ENCODE measurements at places on chromosomes 6 and 20.

- H3K27me3 ChIP-seq: no peaks in the 10 kb centered on the region
- H3K36me3 ChIP-seq: no peaks in the 10 kb centered on the region
- no peak for DNase-seq
Measured at GRCh38 chr20:40948465-40949267, 80.0 kb upstream of the TOP1 start.

DNA sequence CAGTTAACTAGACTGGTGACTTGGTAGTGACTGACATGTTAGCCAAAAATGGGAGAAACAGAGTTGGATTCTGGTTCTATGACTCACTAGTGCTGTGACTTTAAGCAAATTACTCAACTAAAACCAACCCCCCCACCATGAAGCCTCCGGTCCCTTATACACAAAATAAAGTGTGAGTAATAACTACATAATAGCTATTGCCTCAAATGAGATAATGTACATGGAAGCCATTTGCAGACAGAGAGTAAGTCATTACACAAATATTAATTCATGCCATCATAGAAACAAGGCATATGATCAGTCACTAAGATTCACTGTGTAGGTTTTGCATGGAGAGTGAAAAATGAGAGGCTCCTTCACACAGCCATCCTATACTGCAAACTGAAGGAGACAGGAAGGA lies 111.9 kb downstream of the HIVEP2 start:
- H3K27me3 ChIP-seq: no peaks in the 10 kb centered on the region
- H3K4me3 ChIP-seq: no peak overlapping the region
- 0 out of 2 replicates have a peak, but pooled peaks cover 7% of the 10 kb centered on the region for H3K36me3 ChIP-seq
- H3K27ac ChIP-seq: no peak overlapping the region
- no peak for DNase-seq
- no peaks in the 10 kb centered on the region for H3K4me1 ChIP-seq

DNA sequence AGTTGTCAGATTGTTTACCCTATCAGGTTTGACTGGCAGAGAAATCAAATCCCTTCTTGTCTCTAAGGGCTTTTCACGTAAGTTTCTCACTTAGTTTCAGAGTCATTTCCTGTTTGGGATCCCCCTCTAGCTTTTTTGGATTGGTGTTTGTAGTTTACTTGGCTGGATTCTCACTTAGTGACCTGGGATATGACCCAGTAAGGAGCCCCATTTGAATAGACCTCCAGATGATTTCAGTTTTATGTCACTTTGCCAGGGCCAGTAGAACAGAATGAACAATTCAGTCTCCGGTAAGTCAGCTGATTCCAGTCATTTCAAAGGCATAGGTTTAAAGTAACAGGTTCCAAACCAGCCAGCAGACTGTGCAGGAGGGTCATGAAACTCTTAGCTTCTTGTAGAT lies 8.2 kb downstream of the FAM135A start:
- H3K27me3 ChIP-seq: no peaks in the 10 kb centered on the region
- DNase-seq: no peak
- no peaks in the 10 kb centered on the region for H3K36me3 ChIP-seq
- H3K4me3 ChIP-seq: no peak overlapping the region
- H3K27ac ChIP-seq: no peak overlapping the region
- no peaks in the 10 kb centered on the region for H3K4me1 ChIP-seq

- no peaks in the 10 kb centered on the region for H3K27me3 ChIP-seq
- H3K4me1 ChIP-seq: no peaks in the 10 kb centered on the region
- no peak overlapping the region for H3K4me3 ChIP-seq
- H3K27ac ChIP-seq: no peak overlapping the region
Measured at GRCh38 chr6:4316867-4317400, 181.6 kb upstream of the ECI2 start.

DNA sequence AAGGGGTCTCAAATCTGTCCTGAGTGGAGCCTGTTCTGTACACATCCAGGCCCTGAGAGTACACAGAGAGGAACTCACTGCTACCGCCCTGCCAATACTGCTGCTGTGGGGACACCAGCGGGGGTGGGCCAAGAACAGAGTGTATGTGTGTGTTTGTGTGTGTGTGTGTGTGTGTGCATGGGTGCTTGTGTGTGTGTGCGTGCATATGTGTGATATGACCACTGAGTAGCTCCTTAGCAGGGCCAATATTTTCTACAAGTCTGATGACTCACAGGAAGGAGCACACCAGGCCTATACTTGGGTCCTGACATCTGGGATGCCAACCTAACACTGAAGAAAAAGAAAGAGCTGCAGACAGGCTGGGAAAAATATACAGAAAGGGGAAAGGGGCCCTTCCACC lies 1.4 kb downstream of the RAET1E start:
- no peaks in the 10 kb centered on the region for H3K27me3 ChIP-seq
- 0 out of 2 replicates have a peak, but pooled peaks cover 5% of the 10 kb centered on the region for H3K4me1 ChIP-seq
- DNase-seq: no peak
- H3K4me3 ChIP-seq: no peak overlapping the region
- H3K36me3 ChIP-seq: no peaks in the 10 kb centered on the region

- H3K4me3 ChIP-seq: no peak overlapping the region
- H3K4me1 ChIP-seq: no peaks in the 10 kb centered on the region
- DNase-seq: no peak
Measured at GRCh38 chr6:16419636-16420336, 181.4 kb downstream of the GMPR start.

- no peaks in the 10 kb centered on the region for H3K36me3 ChIP-seq
- H3K27ac ChIP-seq: no peak overlapping the region
- H3K4me1 ChIP-seq: no peaks in the 10 kb centered on the region
- no peak for DNase-seq
Measured at GRCh38 chr20:3557237-3557785, 86.5 kb downstream of the ATRN start.

DNA sequence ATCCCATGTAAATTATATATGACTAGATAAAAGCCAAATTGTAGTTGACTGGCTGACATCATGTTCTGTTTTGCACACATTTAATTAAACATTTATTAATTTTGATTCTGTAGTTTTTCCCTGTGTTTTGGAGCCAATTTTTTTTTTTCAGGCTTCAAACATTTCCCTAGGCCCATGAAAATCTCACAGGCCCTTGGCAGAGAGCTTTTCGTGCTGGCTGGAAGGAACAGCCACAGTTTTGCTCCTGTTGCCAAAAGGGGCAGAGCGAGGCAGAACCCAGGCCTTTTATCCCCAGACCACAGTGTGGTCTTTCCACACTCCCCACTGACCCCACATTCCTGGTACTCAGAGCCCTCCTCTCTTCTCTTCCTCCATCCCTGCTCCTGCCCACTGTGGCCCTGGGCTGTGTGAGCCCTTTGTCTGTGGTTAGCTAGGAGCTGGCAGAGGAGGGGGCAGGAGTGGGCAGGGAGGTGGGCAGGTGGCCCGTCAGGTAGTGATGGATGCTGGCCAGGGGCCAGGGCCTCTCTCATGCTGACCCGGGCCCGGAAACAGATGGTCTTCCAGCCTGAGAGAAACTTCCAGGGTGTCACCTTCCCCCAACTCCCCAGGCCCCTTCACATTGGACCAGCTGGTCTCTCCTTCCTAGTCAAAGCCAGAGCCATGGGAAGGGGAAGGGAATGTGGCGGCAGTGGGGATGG lies 19.4 kb upstream of the CCM2L start:
- H3K4me3 ChIP-seq: no peak overlapping the region
- no peak overlapping the region for H3K27ac ChIP-seq
- H3K4me1 ChIP-seq: no peaks in the 10 kb centered on the region
- no peaks in the 10 kb centered on the region for H3K36me3 ChIP-seq

DNA sequence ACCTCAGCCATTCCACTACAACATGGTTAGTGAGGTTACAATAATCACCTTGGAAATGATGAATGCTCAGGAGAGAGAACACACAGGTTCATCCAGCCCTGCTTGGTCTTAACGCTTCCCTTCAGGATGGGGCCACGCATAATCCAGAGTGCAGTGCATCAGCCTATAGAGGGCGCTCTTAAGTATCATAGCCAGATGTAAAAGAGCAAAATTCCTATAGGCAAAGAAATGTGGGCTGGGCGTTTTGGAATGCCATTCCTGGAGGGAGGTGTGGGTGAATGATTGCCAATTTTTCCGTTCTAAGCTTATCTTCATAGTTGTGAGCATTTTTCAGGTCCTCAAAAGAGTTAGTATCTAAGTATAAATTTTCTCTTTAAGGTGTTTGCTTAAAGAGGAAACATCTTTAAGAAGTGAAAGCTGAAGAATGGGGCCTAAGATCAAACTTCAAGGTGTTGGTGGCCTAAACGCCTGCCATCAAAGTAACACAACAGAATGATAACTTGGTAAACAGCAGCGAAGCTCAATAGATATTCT lies 1.8 kb downstream of the RIPOR2 start:
- no peak overlapping the region for H3K4me3 ChIP-seq
- no peaks in the 10 kb centered on the region for H3K27me3 ChIP-seq

- H3K36me3 ChIP-seq: peaks cover 17% of the 10 kb centered on the region
- 0 out of 2 replicates have a peak overlapping the region, but pooled peaks have one; percentile 19 for H3K27ac ChIP-seq
- H3K27me3 ChIP-seq: no peaks in the 10 kb centered on the region
- H3K4me3 ChIP-seq: no peak overlapping the region
Measured at GRCh38 chr6:7172649-7173048, 64.9 kb downstream of the RREB1 start.

DNA sequence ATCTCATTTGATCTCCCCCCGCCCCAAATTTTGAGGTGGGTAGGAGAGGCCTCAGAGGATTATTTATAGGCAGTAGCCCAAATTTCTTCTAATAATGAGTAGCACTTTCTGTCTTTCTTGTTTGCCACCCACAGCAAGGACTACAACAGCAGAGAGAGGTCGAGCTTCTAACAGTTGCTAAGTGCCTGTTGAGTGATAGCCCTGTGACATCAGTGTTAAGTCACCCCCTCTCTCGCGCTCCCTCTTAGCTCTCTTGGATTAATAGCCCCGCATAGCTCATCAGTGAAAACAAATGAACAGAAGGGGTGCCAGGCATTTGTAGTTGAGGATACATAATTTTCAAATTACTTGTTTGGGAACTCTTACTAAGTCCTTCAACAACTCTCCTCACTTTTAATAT lies 3.5 kb downstream of the ANKRD60 start:
- H3K27me3 ChIP-seq: peaks cover 34% of the 10 kb centered on the region
- no peak overlapping the region for H3K4me3 ChIP-seq
- no peak for DNase-seq
- no peak overlapping the region for H3K27ac ChIP-seq

- no peak overlapping the region for H3K4me3 ChIP-seq
- DNase-seq: no peak
- H3K36me3 ChIP-seq: peaks cover 40% of the 10 kb centered on the region
- H3K27ac ChIP-seq: no peak overlapping the region
Measured at GRCh38 chr6:158125271-158125670, 42.8 kb downstream of the SERAC1 start.

GRCh38 chr6:71056656-71057055 lies 99.8 kb upstream of the B3GAT2 start:
- no peaks in the 10 kb centered on the region for H3K27me3 ChIP-seq
- H3K36me3 ChIP-seq: no peaks in the 10 kb centered on the region
- H3K4me3 ChIP-seq: no peak overlapping the region
- H3K4me1 ChIP-seq: no peaks in the 10 kb centered on the region

DNA sequence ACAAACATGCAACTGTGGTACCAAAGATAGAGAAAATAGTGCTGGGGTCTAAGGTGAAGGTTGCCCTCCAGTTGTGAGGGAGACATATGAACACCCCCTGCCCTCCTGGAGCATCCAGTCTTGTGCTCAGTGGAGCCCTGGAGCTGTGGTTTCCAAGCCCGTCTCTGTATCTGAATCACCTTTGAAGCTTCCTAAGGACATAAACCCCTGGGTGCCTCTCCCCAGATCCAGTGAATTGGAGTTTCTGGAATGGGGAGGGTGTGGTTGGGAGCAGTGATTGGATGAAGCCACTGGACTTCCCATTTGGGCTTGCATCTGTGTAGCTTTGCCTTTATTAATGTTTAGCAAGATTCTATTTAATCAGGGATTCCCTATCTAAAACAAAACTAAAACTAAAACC lies 22.4 kb upstream of the E2F3 start:
- H3K4me1 ChIP-seq: no peaks in the 10 kb centered on the region
- no peaks in the 10 kb centered on the region for H3K36me3 ChIP-seq
- no peak for DNase-seq
- no peaks in the 10 kb centered on the region for H3K27me3 ChIP-seq
- no peak overlapping the region for H3K4me3 ChIP-seq

DNA sequence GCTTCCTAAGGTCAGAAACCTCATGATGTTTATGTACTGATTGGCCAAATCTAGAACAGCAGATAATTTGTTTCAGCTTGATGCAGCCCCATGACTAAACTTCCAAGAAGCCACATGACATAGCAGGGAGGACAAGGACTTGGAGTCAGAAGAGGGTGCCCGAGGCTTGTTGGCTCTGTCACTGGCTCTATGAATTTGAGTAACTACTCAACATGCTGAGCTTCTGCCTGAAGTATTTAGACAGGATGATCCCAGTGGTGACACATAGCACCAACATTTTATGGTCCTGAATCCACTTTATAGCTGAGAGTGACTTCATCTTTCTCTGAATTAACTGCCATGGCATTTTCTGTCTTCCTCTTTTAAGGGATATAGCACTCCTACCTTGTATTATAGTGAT lies 13.5 kb upstream of the TBX18 start:
- no peak for DNase-seq
- no peak overlapping the region for H3K27ac ChIP-seq
- no peaks in the 10 kb centered on the region for H3K36me3 ChIP-seq
- no peaks in the 10 kb centered on the region for H3K27me3 ChIP-seq
- H3K4me3 ChIP-seq: no peak overlapping the region

- H3K27me3 ChIP-seq: no peaks in the 10 kb centered on the region
- H3K27ac ChIP-seq: no peak overlapping the region
- H3K4me1 ChIP-seq: no peaks in the 10 kb centered on the region
- DNase-seq: no peak
Measured at GRCh38 chr20:14576196-14576877, 238.9 kb upstream of the FLRT3 start.

DNA sequence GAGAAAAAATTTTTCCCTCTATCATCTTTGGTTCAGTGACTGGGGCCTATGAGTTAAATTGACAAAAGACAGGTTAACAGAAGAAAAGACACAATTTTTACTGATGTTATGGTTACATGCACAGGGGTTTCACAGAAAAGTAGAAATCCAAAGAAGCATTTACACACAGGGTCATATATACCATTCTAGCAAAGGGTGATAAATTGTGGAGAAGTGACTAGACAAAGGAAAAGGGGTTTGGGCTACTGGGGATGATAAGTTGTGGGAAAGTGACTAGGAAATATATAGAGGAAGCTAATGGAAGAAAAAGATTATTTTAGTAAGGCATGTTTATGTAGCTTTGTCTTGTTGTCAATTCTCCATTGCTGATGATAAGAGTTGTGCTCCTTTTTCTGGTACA lies 276.7 kb upstream of the JARID2 start:
- no peak overlapping the region for H3K4me3 ChIP-seq
- DNase-seq: no peak
- H3K27ac ChIP-seq: no peak overlapping the region
- H3K4me1 ChIP-seq: no peaks in the 10 kb centered on the region

- H3K27me3 ChIP-seq: no peaks in the 10 kb centered on the region
- no peak for DNase-seq
- H3K27ac ChIP-seq: no peak overlapping the region
- no peak overlapping the region for H3K4me3 ChIP-seq
- no peaks in the 10 kb centered on the region for H3K36me3 ChIP-seq
- H3K4me1 ChIP-seq: no peaks in the 10 kb centered on the region
Measured at GRCh38 chr6:142035890-142036289, 96.8 kb upstream of the GJE1 start.

DNA sequence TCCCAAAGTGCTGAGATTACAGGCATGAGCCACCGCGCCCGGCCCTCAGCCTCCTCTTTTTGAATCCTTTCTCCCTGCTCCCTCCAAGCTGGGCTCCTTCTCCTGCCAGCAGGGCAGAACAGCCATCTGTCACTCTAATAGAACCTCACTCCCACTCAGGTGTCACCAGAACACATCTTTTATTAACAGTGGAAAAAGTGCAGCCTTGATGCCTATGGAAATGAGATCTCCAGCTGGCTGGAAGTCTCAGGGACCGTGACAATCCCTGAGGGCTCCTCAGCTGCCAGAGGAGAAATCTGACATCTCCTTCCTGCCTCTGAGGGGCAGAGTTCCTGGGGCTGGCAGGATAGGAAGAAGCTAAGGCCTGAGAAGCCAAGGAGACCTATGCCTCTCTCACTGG lies 28.0 kb downstream of the TMC2 start:
- no peak overlapping the region for H3K27ac ChIP-seq
- no peak overlapping the region for H3K4me3 ChIP-seq
- DNase-seq: no peak
- no peaks in the 10 kb centered on the region for H3K36me3 ChIP-seq
